Thymus (tissue), 14 donors: ENCODE measurements at places on chromosomes 4 and X.
A peak's percentile ranks its signal among the peaks of the same experiment; 100 is the strongest.

DNA sequence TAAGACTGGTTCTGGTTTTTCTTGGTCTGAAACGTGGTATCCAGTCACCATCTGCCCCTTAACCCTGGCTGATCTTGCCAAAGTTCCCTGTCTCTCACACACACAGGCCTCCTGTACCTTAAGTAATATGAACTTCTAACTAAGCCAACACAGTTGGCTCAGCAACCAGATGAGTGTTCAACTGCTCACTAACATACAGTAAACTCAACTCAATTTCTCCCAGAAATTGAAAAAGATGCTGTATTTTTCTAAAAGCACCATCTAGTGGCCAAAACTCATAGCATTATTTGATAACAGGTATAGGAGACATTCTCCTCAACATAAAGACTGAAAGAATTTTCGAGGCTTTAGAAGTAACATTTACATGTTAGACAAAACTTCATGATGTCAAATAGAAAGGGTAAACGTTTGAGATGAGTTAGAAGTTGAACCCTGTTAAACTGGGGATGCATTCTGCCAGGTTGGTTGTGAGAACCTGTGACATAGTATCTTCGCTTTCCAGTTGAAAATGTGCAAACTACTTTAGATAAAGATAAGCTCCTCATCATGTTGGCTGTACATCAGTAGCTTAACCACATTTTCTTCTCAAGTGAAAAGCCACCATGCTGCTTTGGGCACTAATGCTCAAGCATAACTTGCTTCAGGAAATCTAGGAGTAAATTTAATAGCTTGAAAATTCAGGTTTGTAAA, 31.2 kb downstream of the CCNI start:
- peak; percentile 30 for DNase-seq

DNA sequence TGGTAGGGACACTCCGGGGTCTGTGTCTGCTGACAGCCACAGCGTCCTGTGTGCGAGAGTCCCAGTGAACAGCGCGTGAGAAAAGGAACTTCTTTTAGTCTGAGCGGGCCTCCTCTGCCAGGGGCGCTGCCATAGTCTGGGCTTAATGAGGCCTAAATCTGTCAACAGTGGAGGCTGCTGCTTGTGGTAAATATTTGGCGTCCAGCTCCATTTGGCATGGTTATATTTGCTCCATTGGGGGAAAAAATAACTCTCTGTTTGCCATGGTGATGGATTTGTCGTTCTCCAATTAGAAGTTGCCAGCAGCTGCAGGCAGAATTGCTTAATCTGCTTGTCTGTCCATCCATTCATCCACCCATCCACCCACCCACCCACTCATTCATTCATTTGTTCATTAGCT, 71.4 kb upstream of the PSAPL1 start:
- no peak for DNase-seq

- DNase-seq = no peak
Measured at GRCh38 chrX:10166248-10166716, 9.5 kb downstream of the CLCN4 start.

DNA sequence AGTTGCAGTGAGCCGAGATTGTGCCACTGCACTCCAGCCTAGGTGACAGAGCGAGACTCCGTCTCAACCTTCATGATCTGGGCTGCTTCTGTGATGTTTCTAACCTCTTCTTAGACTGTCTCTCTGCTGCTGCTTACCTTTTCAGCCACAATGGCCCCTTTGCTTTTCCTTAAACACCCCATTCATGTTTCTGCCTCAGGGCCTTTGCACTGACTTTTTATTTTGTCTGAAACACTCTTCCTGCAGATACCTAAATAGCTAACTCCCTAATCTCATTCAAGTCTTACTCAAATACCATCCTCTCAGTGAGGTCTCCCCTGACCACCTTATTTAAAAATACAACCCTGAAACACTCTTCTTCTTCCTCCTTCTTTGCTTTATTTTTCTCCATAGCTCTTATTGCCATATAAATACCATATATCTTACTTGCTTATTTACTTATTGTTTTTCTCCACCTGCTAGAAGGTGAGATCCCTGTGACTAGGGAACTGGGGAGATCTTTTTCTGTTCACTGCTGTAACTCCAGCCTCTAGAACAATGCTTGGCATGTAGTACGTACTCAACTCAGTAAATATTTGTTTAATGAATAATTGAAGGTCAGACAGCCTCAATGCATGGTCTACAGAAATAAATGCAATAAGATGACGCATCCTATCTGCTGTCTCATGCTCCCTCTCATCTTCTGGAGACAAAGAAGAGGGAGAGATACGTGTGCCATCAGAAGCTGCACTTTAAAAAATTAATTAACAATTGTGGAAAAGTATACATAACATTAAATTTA, 43.8 kb upstream of the SETD7 start:
- no peak for DNase-seq

- no peak for DNase-seq
Measured at GRCh38 chr4:182578402-182578801, 335.2 kb downstream of the TENM3 start.

GRCh38 chrX:148722966-148723365, 222.5 kb downstream of the AFF2 start:
- no peak for DNase-seq

DNA sequence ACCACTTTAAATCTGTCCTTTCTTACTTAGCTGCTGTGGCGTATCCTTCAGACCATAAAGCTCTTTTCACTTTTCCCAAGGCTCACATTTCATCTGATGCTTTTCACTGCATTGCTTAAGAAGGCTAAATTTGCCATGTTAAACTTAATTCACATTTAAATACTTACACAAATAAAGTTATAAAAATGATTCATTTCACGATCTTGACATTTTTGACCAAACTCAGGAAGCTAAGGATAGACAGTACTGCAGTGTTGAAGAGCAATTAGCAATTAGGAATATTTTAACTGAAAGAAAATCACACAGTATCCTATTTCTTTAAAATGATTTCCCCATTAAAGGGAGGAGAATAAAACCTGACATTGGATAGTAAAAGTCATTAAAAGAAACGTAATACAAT, 1038.6 kb downstream of the STPG2 start:
- peak; percentile 2 for DNase-seq

- DNase-seq = peak; percentile 84
Measured at GRCh38 chrX:41334363-41335197, 618 bp downstream of the DDX3X start.
